ENCODE measurements at places on chromosomes 13 and 19. TPM values are rescaled to one million over a fixed set of nuclear protein-coding genes. Genes with fewer than 3 reads are reported as not detected.

DNA sequence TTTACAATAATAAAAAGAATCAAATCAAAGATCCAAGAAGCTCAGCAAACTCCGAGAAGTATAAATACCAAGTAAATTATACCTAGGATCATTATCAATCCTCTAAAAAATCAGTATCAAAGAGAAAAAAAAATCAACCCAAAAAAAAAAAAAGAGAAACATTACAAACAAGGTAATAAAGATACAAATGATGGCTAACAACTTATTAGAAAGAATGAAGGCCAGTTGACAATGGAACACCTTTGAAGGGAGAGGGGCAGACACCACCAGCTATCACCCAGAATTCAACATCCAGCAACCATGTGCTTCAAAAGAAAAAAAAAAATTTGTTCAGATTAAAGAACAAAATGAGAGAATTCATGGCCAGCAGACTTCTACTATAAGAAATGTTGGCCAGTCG, 77.2 kb downstream of the ABCC4 start:
- DNase-seq = no peak

The SOX1 gene
- total RNA-seq = not detected

- no peak for DNase-seq
Measured at GRCh38 chr19:4453232-4454179, 4.1 kb downstream of the UBXN6 start.

The ZNF625 gene
- 3.9 TPM for total RNA-seq

DNA sequence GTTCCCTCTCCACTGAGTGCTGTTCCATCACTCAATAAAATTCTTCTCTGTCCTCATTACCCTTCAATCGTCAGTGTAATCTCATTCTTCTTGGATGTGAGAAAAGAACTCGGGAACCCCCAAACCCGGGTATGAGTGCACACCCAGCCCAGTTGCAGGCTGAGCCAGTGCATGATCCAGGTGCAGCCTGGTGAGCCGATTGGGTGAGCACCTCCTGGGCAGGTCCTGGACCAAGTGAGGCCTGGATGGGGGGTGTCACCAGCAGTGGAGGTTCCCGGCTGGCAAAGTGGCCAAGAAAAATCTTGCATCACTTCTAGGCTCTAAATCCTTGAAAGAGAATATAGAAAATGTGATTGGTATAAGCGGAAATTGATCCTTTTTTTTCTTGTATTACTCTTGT, 878.8 kb upstream of the KLHL1 start:
- DNase-seq = no peak

DNA sequence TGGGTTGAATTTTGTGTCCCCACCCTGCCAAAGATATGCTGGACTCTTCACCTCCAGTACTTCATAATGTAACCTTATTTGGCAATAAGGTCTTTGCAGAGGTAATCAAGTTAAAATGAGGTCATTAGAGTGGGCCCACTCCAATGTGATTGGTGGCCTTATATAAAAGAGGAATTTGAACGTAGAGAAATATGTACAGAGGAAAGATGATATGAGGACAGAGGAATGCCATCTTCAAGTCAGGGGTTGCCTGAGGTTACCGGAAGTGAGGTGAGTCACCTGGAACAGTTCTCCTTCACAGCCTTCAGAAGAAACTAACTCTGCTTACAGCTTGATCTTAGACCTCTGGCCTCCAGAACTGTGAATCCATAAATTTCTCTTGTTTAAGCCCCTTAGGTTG, 69.9 kb downstream of the GPC5 start:
- no peak for DNase-seq

DNA sequence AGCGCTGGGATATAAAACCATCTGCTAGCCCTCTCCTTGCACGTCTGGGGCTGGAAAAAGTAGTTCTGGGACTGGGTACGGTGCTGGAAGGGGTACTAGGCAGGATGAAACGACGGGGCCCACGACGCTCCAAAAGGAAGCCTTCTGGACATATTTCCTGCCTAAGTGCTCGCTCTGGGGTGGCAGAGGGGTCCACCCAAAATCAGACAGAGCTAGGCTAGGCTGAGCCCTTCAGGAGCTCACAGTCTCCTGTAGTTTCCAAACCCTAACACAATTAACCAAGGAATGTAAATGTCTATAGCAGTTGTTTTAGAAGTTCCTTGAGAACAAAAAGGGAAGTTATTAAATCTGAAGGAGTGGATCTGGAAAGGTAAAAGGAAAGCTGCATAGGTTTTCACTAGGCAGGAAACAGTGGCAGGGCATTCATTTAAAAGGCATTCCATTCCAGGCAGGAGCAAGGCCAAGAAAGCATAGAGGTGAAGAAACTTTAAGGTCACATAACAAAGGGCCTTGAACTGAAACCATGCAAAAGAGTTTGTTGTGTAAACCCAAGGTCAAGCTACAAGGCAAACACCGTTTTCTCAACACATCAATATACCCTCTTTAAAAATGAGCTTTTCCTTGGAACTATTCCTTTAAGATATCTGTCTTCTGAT, 634 bp upstream of the DIAPH3 start:
- peak; percentile 60 for DNase-seq

GRCh38 chr13:47539317-47539716, 461.8 kb downstream of the SUCLA2 start:
- DNase-seq = no peak

The IGFL3 gene
- not detected for total RNA-seq

DNA sequence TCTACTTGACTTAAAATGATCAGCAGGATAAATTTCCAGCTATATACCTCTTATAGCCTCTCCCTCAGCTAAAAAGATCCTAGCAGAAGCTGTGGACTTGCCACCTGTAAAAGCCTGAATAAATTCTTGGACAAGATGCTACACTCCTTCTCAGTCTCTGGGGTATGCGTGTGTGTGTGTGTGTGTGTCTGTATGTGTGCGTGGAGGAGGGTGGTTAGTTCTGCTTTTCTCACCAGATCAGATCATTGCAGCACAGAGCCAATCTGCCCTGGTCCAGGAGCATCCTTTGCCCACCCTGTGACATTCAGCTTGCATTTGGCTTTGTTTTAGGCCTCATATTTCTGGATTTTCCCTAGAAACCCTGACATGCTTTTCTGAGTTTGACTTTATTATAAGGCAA, 438.3 kb downstream of the RFC3 start:
- peak; percentile 52 for DNase-seq

DNA sequence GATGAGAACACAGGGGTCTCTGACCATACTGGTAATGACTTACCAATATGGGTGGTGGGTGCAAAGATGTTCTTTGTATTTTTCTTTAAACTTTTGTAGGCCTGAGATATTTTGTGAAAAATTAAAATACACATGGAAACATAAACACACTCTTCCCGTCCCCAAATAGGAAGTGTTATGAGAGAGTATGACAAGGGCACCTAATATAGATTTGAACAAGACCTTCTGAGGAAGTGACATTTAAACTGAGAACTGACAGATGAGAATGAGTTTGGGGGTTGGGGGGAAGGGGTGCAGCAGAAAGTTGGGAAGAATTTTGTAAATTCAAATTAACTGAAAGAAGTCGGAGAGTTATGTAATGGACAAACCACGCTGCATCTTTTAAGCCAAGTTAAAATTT, 224.2 kb downstream of the RGCC start:
- no peak for DNase-seq

DNA sequence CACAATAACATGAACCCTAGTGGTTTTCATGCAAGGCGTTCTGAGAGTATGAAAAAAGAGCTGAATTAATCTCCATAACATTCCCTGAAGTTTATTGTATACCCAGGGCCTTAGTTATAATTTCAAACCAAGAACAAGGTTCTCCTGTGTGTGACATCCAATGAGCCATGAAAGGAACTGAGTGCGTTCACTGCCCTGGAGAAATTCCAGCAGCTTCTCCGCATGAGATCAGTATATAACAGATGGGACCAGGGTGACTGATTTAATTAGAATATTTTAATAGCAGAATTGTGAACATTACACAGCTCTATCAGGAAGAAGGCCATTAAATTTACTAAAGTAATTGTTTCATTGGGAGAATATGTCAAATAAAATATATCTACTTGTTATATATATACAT, 1190.5 kb upstream of the SLC10A2 start:
- DNase-seq = no peak

DNA sequence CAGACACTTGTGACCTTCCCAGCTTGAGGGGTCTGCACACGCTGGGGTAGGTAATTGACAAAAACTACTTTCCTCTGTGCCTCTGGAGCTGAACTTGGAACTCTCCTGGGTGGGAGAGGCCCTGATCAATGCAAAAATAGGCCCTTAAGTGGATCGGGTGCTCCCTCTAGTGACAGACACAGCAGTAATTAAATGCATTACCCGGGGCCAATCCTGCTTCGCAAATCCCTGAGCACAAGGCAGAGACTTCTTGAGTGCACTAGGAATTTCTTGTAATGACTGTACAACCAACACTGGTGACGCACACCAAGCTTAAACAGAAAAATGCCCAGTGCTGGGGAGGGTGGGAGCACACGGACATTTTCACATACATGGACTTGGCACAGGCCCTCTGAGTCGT, 10.6 kb upstream of the UBE2S start:
- peak; percentile 86 for DNase-seq

The ZNF415 gene
- total RNA-seq = 9.1 TPM

DNA sequence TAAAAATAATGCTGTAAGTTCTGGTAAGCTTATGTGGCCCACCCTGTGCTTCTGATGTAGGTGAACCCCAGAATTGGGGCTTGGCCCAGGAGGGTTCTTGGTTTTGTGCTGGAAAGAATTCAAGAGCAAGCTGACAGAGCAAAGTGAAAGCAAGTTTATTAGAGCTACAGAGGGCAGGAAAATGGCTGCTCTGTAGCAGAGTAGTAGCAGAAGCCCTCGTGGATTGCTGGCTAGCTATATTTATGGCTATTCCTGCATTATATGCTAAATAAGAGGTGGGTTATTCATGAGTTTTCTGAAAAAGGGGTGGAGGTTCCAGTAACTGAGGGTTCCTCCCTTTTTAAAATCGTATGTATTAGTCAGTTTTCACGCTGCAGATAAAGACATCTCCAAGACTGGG, 20.6 kb upstream of the ZNF599 start:
- no peak for DNase-seq

The GNG7 gene
- 1.3 TPM for total RNA-seq

The FGF22 gene
- total RNA-seq = not detected

DNA sequence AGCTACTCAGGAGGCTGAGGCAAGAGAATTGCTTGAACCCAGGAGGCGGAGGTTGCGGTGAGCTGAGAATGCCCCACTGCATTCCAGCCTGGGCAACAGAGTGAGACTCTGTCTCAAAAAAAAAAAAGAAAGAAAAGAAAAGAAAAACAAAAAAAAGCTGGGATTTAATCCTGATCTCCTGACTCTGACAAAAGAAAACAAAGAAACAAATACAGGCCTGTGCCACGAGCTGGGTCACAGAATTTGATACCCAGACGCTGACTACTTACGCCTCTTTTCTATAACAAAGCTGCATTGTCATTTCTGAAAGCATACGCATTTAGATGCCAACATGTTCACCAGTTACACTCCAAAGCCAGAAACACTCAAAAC, 18.2 kb upstream of the GTF2F2 start:
- no peak for DNase-seq

- no peak for DNase-seq
Measured at GRCh38 chr13:51960766-51961165, 50.5 kb downstream of the ATP7B start.

DNA sequence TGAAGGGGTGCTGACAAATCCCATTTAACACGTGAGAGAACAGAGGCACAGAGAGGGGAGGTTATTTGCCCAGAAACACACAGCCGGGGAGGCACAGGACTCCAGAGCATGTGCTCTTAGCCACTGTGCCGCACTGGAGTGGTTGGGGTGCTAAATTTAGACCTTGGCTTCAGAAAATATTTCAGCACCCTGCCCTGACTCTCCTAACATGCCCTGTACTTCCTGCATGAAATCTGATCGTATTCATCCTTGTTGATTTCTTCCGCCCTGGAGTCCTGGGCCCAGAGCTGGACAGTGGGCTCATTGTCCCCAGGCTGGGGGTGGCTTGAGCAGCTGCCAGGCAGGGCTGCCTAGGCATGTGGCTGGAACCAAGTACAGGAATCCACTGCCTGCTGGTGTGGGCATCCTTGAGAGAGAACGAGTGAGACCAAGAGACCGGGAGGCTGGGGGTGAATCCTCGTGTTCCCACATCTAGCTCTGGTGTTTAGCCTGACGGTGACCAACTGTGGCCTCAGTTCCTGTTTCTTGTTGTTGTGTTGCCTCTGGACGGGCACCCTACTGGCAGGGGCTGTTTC, 5.3 kb downstream of the SLC27A1 start:
- peak; percentile 14 for DNase-seq

GRCh38 chr19:13036366-13036976, 41.2 kb downstream of the NFIX start:
- DNase-seq = peak; percentile 44

The PGLYRP2 gene
- not detected for total RNA-seq

The ZNF845 gene
- total RNA-seq = 8.9 TPM

DNA sequence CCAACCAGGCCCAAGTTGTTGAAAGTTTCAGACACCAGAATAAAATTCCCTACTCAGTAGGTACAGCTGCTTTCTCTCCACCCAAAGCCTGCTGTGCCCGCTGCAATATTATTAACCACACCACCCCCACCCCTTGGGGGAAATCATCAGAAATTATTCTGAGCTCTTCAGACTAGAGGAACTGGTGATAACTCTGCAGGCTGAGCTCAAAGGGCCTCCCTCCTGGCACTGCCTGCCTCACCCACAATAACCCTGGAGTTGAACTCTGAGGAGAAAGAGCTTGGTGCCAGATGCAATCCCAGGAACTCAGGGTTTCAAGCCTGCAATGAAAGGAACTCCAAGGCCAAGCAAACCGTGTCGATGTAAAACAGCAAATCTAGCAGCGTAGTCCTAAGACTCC, 381.7 kb upstream of the ZNF507 start:
- no peak for DNase-seq
